ENCODE measurements at places on chromosomes 2 and 18.

GRCh38 chr2:71962911-71963694 is 184.6 kb downstream of the CYP26B1 start:
- no peak for DNase-seq

DNA sequence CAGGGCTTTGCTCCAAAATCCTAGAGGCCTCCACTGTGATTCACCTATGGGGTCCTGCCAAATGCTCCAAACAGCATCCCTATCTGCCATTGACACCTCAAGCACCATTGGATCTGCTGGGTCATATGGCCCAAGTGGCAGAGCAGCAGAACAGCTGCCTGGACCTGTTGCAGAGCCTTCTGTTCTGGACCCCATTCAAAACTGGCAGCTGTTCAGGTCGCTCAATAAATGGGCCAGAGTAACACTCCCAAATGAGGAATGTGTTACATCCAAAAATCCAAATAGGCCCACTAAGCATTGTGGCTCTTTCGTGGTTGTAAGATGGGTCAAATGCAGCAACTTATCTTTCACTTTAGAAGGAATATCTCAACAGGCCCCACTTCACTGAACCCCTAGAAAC is 783.6 kb downstream of the DCDC2C start:
- DNase-seq, result no peak

GRCh38 chr2:105364436-105365139 is 27.2 kb downstream of the C2orf49 start:
- DNase-seq, result no peak

- DNase-seq, result no peak
Measured at GRCh38 chr2:86037795-86038192, 67.9 kb downstream of the POLR1A start.

DNA sequence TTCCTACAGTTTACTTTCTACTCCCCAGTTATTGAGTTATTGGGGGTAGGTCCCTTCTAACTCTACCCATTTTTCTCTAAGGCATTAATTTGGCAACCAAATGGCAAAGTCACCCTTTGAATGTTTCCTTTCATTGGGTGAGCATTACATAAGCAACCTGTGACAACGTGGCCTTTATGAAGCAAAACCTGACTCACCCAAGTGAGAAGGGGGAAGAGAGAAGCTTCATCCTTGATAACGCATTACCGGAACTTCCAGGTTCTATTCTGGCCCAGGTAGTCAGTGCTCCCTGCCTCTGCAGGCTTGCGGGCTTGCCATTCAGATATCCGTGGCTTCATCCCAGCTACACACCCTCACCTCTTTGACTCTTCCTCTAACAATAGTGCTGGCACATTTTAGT is 39.1 kb upstream of the FAM124B start:
- DNase-seq, result no peak

- no peak for DNase-seq
Measured at GRCh38 chr2:9761577-9761976, 81.7 kb upstream of the TAF1B start.

GRCh38 chr18:32351032-32351431 is 119.7 kb downstream of the GAREM1 start:
- DNase-seq, result no peak

DNA sequence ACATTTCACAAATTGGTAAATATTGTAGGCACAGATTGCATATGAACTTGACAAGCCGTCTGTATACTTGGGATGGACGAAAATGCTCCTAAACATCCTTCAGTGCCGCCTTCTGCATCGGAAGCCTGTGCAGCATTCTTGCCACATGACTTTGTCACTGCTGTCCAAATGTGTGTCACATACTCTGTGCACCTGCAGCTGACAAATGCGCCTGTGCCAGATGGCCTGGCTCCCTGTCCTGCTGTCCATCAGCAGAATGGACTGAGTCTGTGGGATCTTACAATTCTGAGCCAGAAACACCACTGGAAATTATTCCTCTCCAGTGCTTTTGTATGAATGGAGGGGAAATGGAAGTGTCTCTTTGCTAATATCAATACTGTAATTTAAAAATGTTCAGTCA is 89.9 kb downstream of the DCDC2C start:
- DNase-seq, result no peak

DNA sequence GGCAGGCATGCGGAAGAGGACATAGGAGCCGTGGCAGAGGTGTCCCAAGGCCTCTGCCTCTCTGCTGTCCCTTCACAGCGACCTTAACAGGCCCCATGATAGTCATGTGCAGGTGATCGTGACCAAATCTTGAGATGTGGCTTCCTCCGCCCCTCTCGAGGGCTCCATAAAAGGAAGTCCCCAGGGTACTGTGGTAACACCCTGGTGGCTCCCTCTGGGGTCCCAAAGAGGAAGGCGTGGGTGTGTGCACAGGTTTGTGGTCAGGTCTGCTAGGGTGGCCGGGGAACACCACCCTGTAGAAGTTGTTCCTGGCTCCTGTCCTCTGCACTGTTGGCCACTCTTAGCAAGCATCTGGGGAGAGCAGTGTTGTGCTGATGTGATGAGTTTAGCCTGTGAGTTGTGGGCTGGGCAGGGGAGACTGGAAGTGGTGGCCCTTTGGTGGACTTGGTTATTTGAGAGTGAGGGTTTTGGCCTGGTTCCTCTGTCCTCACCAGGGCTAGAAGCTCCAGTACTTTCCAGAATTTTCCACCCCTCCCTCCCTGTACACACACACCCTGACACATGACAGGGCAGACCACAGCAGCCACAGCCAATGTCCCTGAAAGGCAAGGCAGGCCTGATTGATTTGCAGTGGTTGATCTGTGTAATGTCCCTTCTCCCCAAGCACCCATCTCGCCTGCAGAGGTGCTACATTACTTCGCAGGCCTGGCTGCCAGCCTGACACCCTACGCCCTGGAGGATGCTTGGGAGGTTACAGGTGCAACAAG is 68.9 kb upstream of the BOD1L2 start:
- DNase-seq, result no peak

DNA sequence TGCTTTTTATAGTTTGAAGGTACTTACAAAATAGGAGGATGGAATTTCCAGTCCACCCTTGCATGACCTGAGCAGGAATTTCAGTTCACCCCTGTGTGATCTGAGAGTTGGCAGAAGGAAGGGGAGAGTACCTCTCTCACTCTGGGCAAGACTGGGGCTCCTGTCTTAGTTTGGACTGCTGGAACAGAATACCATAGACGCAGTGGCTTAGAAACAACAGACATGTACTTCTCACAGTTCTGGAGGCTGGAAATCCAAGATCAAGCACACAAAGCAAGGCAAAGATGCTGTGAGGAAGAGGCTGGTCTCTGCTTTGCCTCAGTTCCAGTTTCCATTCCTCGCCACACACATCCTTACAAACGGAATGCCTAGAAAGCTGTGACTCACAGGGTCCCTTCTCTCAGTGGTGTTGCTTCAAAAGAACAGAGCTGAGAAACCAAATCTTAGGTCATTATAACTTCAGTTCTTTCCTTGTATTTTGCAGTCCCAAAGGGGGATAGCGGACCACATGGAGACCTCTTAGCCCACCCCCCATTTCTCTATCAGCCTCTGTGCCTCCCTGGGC is 108.8 kb upstream of the HAAO start:
- DNase-seq, result no peak

DNA sequence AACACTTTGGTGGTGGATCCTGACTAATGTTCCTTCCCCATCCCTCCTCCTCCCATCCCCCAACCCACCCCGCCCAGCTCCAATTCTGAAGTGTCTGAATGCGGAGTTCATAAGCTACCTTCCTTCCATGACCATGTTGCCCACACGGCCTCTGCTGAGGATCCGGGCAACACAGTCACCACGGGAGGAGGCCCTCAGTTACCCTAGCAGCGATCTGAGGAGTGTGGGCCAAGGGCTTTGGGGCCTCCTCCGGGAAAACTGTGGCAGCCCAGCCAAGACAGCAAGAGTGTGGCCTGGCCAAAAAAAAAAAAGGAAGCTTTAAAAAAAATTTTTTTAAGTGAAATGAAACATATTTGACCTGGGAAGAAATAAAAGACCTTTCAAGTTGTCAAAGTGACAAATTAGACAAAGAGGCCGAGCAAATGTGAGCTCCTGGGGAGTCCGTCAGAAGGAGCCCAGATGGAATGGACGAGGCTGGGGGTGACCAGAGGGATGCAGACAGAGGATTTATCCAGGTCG is 169.0 kb upstream of the PKDCC start:
- DNase-seq, result no peak

DNA sequence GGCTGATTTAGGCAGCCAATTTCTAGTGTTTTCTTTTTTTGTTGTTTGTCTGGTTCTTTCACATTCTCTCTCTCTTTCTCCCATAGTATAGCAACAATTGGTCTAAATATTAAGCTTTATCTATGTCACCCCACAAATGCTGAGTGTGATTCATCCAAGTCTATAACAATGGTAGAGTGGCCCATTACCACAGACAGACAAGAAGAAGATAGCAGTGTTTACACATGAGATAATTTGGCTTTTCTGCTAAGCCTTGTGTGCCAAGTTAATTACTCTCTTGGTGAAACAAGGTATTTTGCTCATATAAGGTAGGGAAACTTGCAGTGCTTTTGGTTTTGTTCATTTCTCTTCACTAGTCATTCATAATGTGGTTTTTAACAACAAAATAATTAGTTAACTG is 166.5 kb downstream of the SLC8A1 start:
- DNase-seq, result no peak

DNA sequence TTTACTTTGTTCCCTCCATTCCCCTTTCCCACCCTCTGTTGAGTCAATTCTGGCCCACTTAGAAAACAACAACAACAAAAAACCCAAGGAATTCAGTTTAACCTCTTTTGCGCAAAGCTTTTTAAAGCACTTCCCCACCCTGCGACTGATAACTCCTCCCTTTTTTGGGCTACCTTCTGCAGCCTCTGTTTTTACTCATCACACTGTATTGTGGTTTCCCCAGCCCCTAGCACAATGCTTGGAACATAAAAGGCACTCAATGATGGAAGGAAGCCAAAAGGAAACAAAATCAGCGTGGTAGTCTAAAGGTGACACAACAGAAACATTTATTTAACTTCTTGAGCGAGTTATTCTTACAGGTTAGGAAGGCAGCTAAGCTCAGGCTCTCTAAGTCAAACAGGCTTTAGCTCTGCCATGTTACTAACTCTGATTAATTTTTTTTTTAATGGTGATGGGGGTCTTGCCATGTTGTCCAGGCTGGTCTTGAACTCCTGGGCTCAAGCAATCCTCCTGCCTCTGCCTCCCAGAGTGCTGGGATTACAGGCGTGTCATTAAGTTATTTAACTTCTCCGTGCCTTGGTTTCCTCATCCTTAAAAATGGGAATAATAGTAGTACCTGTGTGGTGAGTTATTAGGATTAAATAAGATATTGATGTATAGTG is 1.3 kb downstream of the CEP68 start:
- DNase-seq, result no peak

DNA sequence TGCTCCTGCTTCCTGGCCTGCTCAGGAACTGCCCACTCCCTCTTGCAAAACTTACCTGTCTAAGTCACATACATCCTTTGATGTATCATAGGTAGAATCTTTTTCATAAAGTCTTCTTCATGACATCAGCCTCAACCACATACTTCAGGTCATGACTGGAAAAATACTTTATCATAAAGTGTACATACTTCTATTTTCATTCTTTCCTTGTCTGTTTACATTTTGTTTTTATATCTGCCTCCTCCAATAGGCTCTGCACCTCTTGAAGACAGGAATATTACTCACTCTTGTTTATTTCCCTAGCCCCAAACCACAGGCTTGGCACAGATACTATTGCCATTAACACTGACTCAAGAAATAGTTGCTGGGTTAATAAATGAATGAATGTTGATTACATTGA is 43.6 kb upstream of the ZNF804A start:
- DNase-seq, result no peak

GRCh38 chr2:61354543-61355197 is 116.2 kb downstream of the USP34 start:
- no peak for DNase-seq

GRCh38 chr2:234669621-234670020 is 172.7 kb upstream of the ARL4C start:
- DNase-seq, result no peak

DNA sequence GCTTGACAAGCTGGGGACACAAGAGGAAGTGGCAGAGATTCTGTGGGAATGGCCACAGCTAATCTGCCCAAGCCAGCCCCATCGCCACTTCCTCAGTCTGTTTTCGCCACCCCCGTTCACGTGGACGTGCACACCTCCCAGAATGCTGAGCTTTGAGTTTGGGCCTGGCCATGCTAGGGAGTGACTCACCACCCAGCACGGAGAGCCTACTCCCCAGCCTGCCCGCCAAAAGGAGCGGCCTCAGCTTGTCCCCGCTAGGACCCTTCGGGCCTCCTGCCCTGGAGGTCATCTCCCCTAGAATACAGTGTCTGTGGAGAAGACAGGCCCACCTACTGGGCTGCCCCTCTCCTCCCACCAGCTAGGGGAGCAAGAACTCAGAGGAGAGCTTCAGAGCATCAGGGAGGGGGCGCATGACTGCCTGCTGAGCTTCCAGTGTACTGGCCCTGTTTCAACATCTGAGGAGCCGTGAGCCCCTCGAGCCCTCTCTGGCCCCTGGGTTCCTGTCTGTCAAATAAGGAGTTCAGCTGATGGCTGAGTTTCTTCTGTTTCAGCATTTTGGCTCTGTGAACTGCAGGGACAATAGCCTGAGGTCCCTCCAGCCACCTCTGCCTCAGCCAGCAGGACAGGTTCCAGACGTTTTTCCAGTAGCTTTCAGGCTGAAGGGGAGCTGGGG is 5.1 kb downstream of the SLC35F6 start:
- DNase-seq, result no peak

GRCh38 chr18:30650499-30650898 is 392.0 kb downstream of the DSC3 start:
- no peak for DNase-seq

DNA sequence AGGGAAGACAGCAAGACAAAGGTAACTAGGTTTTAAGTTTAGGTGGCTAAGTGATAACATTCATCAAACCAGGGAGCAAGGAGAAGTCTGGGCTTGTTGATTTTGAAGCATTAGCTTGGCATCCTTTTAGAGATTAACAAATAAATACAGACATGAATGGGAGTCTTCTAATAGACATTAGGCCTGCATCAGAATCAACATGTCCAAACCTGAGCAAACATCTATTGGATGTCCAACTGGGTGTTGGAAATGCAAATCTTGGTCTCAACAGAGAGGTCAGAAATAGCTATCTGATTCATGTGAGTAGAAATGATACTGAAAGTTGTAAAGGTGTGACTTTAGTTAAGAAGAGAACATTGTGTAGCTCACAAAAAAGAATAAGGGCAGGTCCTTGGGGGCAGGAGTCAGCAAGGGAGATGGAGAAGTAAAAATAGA is 85.5 kb upstream of the RND3 start:
- no peak for DNase-seq

- DNase-seq, result no peak
Measured at GRCh38 chr18:12088731-12089375, 4.8 kb upstream of the ANKRD62 start.

- DNase-seq, result no peak
Measured at GRCh38 chr2:123495241-123495640, 529.8 kb upstream of the CNTNAP5 start.

GRCh38 chr2:3181416-3182010 is 196.1 kb downstream of the EIPR1 start:
- no peak for DNase-seq

- DNase-seq, result no peak
Measured at GRCh38 chr2:116545286-116546068, 1269.0 kb upstream of the DDX18 start.

- no peak for DNase-seq
Measured at GRCh38 chr2:84700006-84700405, 180.9 kb downstream of the TRABD2A start.

All from glomerular endothelial cell (primary cell).